ENCODE measurements at places on chromosomes 11 and 22.

DNA sequence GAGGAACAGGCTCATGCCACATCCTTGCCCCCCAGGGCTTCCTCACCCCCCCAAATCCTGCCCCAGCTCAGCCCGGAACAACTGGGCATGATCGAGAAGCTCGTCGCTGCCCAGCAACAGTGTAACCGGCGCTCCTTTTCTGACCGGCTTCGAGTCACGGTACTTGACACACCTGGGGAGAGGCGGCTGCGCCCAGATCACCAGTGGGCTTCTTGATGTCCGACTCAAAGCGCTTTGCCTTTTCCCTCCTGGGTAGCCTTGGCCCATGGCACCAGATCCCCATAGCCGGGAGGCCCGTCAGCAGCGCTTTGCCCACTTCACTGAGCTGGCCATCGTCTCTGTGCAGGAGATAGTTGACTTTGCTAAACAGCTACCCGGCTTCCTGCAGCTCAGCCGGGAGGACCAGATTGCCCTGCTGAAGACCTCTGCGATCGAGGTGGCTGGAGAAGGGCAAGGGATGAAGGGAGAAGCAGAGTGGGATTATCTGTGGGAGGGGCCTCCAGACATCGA lies 3.5 kb downstream of the NR1H3 start:
- DNase-seq = no peak

- DNase-seq = peak; percentile 61
These were observed 3.7 kb upstream of the DPF2 start for GRCh38 chr11:65329944-65330403.

DNA sequence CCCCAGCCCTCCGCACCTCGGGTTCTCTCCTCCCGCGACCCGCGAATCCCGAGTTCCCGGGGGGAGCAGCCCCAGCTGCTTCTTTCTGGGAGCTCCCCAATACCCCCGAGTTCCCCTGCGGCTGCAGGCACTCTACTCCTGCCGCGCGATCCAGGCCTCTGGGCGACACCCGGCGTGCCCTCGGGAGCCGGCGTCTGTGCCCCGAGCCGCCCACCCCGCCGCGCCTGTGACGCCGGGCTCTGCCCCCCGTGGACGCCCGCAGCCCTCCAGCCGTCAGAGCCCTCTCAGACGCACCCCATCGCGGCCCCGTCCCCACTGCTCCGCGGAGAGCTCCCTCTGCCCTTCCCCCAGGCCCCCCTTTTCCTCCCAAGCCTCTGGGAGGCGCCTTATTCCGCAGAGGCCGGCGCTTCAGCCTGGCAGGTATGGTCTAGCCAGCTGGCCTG lies 422 bp downstream of the GLB1L2 start:
- DNase-seq = no peak

DNA sequence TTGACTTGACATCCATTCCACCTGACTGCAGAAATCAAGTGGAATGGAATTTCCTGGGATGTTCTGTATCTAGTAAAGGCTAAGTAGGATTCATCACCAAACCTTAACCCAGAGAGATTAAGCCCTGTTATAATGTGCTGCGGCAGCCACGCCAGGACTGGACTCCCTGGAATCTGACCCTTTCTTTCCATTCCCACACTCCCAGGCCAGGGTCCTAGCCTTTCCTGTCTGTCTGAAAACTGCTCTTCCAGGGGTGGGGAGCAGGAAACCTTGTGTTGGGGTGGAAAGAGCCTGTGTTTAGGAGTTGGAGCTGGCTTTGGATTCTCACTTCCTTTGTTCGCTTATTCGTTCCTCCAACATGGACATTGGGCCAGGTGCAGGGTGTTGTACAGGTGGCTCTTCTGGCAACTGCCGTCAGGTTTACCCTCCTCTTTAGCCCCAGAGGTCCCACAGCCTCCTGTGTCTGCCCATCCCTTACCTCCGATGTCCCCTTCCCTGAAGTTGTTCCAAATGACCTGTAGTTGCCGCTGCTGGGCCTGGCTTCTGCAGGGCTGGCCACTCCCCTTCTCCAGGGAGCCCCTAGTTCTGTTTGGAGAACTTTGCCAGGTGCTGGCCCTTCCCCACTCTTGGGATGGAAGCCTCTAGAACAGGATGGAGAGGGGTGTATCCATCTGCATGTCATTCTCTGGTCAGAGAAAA lies 20.5 kb upstream of the PARVB start:
- no peak for DNase-seq

DNA sequence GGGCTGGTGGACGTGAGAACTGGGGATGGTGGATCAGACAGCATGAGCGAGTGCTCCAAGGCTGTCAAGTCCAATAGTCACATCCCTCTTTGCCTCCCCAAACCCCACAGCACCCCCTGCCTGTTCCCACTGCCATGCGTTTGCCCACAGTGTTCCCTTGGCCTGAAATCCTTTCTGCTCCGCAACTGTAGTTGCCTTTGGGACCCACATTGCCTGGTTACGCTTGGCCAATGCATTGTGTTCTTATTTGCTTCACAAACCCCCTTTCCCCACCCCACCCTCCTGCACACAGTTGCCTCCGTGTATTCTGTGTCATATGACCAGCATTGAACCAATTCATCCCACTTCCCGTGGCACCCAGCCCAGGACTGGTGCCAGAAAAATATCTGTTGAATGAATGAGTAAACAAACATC lies 2.1 kb upstream of the KIAA0930 start:
- no peak for DNase-seq

- no peak for DNase-seq
These were observed 114.4 kb upstream of the ASPHD2 start for GRCh38 chr22:26314656-26315055.

GRCh38 chr11:117037279-117037974 lies 60.8 kb downstream of the SIK3 start:
- no peak for DNase-seq

- DNase-seq = no peak
These were observed 43.6 kb upstream of the DBX1 start for GRCh38 chr11:20203831-20204230.

DNA sequence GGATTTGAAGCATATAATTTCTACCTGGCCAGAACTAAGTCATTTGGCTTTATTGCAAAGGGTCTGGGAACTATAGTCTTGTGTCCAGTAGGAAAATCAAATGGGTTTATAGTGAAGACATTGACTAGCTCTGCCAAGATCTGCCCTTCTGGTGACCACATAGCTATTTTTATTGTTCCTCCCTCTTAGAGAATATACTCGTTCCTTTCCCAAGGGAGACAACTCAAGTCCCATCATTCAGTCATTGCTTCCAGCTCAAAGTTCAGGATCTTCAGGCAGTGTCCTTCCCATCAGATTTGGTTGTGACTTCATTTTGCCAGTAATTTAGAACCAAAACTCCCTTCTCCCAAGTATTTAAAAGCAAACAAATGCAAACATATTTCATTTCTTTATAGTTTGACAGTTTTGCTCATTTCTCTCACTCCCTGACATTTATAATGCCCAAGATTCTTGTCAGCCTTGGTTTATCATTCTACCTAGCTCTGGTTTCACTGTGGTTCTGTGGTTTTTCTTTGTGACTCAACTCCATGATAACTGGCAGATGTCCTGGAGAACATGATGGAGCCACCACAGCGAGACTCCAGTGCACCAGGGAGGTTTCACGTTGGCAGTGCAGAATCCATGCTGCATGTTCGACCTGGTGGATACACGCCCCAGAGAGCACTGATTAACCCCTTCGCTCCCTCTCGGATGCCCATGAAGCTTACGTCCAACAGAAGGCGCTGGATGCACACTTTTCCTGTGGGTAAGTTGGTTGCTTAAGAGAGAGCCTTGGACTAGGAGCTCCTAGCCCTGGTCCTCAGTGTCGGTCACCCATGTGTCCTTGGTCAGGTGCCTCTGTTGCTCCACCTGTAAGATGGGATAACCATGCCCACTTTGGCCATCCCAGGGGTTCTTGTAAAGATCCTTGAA lies 64.9 kb downstream of the DEPDC5 start:
- no peak for DNase-seq

- no peak for DNase-seq
These were observed 34.3 kb downstream of the SCUBE1 start for GRCh38 chr22:43308836-43309235.

GRCh38 chr11:118544647-118545010 lies 13.6 kb downstream of the TMEM25 start:
- DNase-seq = no peak

DNA sequence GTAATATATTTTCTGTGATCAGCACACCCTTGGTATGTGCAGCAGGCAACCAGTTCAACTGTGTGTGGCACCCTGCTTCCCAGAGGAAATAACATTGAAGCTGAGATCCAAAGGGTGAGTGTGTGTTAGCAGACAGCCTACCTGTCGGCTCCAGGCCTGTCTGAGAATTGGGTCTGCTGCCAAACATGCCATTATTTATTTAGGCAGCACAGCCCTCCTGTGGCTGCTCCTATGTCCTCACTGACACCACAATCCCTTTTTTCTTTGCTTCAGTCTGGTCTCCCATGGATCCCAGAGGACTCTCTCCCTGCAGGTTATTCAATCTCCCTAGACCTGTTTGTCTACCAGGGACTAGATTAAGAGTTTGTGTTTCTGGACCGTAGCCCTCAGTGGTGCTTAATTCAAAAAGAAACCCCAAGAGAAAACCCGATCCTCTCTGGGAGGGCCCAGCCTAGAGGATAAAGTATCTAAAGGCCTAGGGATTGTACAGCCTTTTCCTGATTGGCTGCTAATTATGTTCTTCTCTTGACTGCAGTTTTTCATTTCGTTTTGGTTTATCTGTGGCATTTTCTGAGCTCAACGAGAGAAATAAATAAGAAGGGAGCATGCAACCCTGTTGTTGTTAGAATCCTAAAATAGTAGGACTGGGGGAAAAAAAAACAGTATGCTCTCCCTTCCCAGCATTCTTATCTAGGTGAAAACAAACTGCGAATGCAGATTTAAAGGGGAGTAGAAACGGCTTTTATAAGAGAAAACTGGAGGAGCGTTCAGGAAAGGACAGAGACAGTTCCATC lies 24.1 kb downstream of the KCNE3 start:
- DNase-seq = no peak

DNA sequence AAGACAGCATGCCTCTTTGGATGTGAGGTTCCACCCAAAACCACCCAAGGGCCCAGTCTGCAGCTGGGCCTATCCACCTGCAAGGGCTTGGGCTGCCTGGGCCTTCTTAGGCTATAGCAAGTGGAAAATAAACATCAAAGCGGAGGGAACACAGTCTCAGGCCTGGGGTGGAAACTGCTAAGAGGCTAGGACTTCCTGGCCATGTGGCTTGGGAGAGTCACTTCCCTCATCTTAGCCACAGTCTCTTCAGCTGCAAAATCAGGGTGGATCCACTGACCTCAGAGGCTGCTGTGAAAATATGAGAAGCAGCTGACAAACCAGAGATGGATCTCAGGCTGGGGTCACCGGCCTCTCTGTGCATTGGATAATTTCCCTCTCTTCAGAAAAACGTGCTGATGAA lies 30.6 kb upstream of the TFIP11 start:
- no peak for DNase-seq

GRCh38 chr11:87545858-87546257 lies 508.1 kb downstream of the TMEM135 start:
- no peak for DNase-seq

- no peak for DNase-seq
These were observed 18.7 kb downstream of the MRGPRX4 start for GRCh38 chr11:18191376-18191775.

GRCh38 chr11:107151158-107151557 lies 132.9 kb upstream of the GUCY1A2 start:
- no peak for DNase-seq

DNA sequence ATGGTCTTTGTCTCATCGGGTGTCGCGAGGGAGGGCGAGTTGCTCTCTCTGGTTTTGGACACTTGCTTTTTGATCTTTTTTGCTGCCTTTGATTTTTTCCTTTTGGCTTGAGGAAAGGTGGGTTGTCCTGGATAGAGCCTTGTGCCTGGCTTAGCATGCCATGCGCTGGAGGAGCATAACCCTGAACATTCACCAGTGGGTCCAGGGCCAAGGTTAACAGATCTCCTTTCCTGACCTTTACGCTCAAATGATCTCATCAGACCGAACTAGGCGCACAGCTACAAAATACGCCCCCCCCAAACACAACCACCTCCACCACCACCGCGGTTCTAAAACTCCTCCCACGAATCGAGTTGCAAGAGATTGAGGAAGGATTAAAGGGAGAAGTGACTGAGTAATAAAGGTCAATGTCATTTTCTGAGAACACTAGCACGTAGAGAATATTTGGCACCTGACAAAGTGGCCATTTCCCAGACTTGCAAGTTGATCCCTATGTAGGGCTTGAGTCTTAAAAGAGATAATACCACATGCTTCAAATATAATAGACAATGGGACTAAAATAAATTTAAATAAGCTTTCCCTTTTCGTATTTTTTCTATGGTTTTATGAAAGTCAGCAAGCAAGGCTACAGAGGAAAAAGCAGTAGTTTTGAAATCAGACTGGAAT lies 48.7 kb upstream of the CADM1 start:
- no peak for DNase-seq

- DNase-seq = no peak
These were observed 50.0 kb upstream of the POU2AF1 start for GRCh38 chr11:111429066-111429506.

DNA sequence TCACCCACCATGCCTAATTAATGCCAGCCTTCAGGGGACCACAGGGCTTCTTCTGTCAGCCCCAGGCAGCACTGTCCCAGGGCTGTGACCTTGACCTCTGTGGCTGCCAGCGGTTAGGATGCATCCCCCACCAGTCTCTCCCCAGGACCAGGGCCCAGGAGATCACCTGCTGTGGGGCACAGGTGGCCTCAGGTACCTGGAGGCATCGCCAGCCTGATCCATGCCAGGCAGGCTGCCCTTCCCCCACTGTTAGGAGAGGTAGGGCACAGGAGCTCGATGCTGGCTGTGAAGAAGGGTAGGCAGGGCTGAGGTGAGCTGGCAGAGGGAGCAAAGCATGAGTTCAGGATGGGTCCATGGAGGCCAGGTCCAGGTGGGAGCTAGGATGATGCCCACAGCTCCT lies 16.7 kb upstream of the MDK start:
- DNase-seq = no peak

- DNase-seq = no peak
These were observed 86.4 kb downstream of the CDKN1C start for GRCh38 chr11:2798951-2799761.

DNA sequence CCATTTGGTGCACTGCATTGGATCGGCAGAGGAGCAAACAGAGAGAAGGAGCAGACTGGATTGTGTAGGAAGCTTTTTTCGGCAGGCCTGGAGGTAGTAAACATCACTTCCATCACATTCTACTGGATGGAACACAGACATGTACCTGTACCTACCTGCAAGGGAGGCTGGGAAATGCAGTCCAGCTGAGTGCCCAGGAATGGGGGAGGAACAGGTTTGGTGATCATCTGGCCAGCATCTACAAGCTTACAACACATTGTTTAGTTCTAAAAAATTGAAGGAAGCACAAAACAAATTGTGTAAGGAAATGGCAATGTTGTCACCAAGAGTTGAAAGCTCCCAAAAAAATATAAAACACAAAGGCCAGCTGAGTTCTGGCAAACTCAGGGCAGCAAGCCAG lies 19.1 kb downstream of the SMIM38 start:
- no peak for DNase-seq

DNA sequence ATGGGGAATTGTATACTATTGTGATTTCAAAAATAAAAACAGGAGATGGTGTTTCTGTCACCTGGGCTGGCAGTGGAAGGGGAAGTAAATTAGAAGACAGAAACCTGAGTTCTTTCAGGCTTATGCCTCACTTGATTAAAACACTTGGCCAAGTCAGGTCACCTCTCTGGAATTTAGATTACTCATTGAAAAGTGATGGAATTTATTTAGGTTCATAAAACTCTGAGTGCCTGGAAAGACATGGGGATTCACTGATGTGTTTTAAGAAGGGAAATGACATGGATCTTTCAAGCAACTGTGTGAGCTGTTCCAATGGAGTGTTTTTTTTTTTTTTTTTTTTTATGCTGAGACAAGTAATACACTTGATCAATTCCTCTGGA lies 400.1 kb downstream of the TMEM135 start:
- no peak for DNase-seq
